ENCODE measurements at places on chromosomes 5 and 9.

DNA sequence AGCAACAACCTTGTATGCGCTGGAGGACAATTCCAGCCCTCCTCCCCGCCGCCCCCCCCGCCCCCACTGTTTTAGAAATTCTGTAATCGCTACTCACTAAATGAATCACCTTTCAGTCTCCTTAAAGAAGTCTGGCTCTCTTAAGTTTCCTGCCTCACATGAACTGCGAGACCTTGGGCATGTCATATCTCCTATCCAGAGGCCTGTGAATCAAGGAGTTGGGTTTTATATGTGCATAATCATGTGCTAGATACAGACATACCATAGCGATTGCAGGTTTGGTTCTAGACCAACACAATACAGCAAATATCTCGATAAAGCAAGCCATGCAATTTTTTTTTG, 337 bp upstream of the DMAC1 start:
- no peak for DNase-seq

DNA sequence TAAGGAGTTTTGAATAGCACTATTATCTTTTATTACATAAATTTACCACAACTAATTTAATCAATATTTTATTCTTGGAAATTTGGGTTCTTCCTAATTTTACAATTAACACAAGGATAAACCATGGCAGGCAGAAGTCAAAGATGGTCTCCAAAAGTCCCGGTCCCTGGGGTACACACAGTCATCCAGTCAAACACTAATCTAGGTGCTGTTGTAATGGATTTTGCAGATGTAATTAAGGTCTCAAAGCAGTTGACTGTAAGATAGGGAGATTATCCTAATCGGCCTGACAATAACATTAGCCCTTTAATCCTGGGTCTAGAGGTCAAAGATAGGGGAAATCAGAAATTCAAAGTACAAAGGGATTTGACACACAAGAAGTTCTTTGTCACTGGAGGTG, 57.5 kb upstream of the HTR1A start:
- no peak for DNase-seq

DNA sequence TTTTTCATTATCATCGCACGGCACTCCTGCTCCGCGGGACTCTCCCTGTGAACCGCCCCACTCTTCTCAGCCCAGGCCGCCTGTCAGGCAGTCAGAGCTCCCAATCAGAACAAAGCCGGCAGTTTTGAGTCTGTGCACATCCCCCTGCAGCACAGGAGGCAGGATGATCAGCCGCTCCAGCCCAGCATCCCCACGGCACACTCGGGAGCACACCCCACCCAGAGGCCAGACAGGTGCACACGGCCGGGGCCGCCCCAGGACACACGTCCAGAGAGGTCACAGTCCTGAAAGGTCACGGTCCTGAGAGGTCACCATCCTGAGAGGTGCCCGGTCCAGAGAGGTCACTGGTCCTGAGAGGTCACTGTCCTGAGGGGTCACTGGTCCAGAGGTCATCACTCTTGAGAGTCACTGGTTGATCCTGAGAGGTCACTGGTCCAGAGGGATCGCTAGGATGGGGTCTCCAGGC, 8.4 kb downstream of the TPPP start:
- no peak for DNase-seq

- no peak for DNase-seq
These were observed 427 bp downstream of the PCYOX1L start for GRCh38 chr5:149358294-149358651.

DNA sequence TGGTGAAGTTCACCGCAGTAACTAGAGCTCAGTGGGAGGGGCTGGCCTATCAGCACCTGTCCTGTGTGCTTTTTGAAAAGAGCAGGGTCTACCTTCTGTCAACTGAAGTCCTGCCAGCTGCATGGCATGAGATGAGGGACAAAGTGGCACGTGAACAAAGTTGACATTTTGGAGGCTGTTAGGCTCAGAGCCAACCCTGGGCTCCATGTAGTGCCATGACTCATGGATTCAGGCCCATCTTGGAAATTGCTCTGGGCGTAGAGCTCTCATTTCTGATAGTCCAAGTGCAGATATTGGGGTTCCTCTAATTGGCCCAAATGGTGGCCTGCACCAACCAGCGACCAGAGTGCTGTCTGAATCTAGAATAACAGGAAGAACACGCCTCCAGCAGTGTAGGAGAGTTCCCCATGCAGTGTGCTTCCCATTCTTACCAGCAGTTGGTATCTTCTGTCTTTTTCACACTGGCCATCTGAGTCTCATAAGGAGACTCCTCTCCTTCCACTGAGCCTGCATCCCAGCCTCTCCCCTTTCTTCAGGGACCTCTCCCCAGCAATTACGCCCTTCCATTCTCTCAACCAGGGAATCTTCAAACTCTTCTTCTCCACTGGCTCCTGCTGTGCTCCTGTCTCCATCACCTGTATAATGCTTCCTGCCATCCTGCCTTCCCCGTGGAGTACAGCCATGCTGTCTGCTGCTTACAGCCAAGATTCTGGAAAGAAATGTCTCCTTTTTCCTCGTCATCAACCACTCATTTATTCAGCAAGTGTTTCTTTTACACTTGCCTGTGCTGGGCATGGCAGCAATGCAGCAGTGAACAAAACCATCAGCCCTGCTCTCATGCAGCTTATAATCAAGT, 30.4 kb downstream of the IRF1 start:
- DNase-seq: no peak

GRCh38 chr5:119274767-119275130, 81.1 kb upstream of the TNFAIP8 start:
- DNase-seq: no peak

DNA sequence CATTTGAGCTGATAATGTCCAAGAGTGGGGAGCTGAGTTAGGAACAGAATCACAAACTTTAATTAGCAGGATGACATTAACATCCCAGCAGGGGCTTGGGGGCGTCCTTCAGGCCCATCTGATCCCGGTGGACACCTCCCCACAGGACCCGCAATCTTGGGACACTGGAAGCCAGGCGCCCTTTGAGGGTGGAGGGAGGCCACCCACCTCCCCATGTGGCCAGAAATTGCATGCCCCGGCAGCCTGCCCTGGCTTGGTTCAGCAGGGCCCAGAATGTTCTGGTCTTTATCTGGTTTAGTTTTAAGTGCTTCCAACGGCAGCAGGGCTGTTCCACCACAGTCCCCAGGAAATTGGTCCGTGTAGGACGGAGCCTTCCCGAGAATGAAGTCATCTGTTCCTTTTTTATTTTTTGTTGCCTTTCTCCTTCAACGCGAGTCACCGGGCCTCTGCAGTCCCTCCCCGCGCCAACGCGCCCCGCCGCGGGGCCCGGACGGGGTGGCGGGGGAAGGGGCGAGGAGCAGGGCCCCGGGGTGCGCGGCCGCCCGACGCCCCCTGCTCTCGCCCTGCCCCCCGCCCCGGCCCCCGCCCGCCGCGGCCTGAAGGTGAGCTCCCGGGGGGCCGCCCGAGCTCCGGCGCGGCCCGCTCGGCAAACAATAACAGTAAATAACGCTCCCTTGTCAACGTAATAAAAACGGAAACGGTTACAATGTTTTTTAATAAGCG, 207.9 kb downstream of the C9orf50 start:
- DNase-seq: no peak

GRCh38 chr5:157284458-157285212, 18.7 kb downstream of the CYFIP2 start:
- DNase-seq: no peak

- DNase-seq: no peak
These were observed 151.8 kb downstream of the MUSK start for GRCh38 chr9:110820381-110820780.

DNA sequence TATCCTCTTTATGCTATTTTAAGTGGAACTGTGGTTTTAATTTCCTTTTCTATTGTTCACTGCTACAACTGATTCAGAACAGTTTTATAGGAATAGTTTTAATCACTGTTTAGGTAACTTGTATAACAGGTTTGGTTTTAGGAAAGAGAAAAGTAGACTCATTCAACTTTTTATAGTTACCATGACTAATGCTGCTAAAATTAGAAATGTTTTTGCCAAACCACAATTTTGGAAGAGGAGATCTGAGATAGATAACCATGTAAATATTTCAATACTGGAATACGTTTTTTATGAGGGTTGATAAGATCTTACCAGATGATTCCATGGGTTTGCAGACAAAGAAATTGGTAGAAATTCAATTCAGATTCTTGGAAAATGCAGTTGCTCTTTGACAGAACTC, 404.6 kb upstream of the ARRDC3 start:
- no peak for DNase-seq

- DNase-seq: peak; percentile 44
These were observed 7.8 kb upstream of the C9orf40 start for GRCh38 chr9:74960561-74960960.

DNA sequence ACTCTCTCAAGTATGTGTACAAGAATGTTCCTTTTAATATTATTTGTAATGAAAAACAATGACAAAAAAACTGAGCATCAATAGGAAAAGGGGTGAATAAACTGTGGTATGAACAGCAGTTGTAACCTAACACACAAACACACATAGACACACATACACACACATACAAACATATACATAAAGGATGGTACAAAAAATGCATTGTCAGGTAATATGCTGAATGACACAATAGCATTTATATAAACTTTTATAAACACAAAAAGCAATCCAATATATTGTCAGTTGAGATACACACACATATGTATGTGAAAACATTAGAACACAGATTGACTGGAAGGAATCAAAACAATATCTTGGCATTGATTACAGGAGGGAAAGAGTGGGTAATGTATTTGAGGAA, 227.0 kb upstream of the ISL1 start:
- DNase-seq: no peak

GRCh38 chr9:31774571-31774970, 609.9 kb upstream of the ACO1 start:
- DNase-seq: no peak

DNA sequence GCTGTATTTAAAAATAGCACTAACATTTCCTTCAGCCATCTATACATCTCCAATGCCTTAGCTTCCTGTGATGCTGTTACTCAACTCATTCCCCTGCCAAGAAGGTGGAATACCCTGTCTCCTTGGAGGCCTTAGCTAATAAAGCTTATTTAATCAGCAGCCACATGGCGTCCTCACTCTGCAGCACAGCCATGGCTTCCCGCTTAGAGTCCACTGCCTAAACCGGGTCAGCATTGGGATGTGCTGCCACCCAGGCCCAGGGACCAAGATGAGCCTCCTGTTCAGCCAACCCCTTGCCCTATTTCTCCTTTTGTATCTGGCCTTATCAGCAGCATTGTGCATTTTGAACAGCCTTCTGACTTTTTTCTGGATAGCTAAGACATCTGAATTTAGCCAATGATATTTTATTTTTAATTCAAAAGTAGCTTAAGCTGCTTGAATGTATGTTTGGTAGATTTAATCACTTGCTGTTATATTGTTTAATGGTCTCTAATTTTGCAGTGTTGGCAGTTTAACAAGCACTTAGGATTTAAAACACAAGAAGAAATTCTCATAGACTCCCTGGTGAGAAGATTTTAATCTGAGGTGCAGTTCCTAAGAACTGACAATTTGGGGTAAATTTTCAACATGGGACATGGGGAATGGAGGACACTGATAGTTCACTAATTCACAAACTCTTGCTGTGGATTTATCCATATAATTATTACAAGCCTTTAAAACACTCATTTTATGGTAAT, 113.0 kb downstream of the RPS23 start:
- DNase-seq: no peak

GRCh38 chr5:1782385-1783215, 17.0 kb downstream of the MRPL36 start:
- DNase-seq: no peak

Data from SIG-M5 (cell line).